HepG2 (cell line): ENCODE measurements at places on chromosomes 5 and 9.
A peak's percentile ranks its signal among the peaks of the same experiment; 100 is the strongest.

- DNase-seq = no peak
Observed at GRCh38 chr5:128174951-128175350, 91.4 kb downstream of the SLC12A2 start.

DNA sequence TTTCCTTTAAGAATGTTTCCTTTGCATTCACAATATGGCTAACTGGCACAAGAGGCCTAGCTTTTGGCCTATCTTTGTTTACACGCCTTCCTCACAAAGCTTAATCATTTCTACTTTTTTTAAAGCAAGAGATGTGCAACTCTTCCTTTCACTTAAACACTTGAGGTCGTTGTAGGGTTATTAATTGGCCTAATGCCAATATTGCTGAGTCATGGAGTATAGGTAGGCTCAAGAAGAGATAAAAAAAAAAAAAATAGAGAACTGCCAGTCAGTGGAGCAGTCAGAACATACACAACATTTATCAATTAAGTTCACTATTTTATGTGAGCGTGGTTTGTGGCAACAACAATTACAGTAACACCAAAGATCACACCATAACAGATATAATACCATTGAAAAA lies 5.9 kb downstream of the FKBP15 start:
- peak; percentile 22 for DNase-seq

- DNase-seq = no peak
Observed at GRCh38 chr5:119626086-119626485, 3.3 kb upstream of the FAM170A start.

- no peak for DNase-seq
Observed at GRCh38 chr9:137984005-137984404, 106.4 kb downstream of the CACNA1B start.

- DNase-seq = no peak
Observed at GRCh38 chr5:41508696-41509398, 1.6 kb downstream of the PLCXD3 start.

- DNase-seq = no peak
Observed at GRCh38 chr9:134534661-134535080, 106.9 kb upstream of the COL5A1 start.

- DNase-seq = peak; percentile 68
Observed at GRCh38 chr5:148965511-148966265, 97.2 kb downstream of the SH3TC2 start.

DNA sequence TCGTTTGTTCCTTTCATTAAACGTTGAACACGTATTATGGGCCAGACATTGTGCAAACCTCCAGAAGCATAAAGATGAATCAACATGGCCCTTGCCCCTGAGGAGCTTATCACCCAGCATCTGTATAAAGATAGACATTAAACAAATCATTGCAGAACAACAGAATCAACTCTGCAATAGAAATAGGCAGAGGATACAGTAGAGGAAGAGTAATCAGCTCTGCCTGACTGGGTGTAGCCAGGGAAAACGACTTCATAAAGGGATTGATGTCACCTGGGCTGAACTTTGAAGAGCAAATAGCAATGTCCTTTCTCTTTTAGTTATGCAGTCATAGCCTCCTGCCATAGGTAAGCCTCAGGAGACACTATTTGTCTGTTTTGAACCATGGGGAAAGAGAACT lies 13.4 kb downstream of the RGS7BP start:
- DNase-seq = no peak

- no peak for DNase-seq
Observed at GRCh38 chr5:34053571-34054399, 10.8 kb upstream of the C1QTNF3 start.

GRCh38 chr5:50700706-50701105 lies 34.3 kb downstream of the PARP8 start:
- DNase-seq = no peak

GRCh38 chr5:34991486-34992238 lies 56.1 kb downstream of the AGXT2 start:
- no peak for DNase-seq

GRCh38 chr5:147190331-147190730 lies 44.5 kb upstream of the STK32A start:
- no peak for DNase-seq

- DNase-seq = no peak
Observed at GRCh38 chr5:64629841-64630240, 60.5 kb upstream of the SHISAL2B start.

DNA sequence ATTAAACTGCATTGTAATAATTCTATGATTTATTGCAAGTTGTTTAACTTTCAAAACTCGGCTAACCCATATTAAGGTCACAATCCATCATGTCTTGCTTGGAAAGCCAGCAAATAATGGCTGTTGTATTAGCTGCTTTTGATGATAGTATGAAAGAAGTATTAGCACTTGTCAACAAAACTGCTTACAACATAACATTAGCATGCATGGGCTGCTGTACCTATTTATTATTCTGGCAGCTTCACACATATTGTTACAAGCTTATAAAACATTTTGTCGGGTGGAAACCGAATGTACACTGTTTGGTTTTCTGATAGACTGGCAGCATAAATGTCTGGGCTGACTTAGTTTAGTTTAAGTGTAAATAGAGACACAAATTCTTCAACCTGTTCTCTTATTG lies 378.3 kb downstream of the KIAA0825 start:
- no peak for DNase-seq

DNA sequence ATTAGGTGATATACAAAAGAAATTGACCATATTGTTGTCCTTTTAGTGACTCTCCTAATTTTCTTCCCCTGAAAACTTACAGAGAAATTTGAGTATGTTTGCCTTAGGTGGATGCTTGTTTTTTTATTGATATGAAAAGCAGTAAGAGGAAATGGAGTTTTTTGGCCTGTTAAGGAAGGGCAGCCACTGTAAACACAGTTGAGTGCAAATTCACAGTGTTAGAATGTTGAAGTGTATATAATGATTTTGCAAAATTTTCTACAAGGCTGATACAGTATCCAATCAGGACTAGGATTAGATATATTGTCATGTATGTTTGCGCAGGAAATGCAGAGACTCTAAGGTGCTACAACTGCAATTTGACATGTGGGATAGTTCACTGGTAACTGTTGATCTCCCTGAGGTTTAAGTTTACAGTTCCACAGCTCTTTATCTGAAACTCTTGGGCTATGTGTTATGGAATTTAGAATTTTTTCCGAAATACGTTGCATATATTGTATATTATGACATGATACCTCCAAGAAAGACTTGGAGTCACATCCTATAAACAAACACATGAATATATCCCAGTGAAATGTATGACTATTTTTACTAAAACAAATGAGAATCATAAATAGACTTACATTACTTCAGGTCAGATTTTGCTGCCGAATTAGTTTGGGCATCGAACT lies 62.5 kb downstream of the FXN start:
- DNase-seq = no peak

DNA sequence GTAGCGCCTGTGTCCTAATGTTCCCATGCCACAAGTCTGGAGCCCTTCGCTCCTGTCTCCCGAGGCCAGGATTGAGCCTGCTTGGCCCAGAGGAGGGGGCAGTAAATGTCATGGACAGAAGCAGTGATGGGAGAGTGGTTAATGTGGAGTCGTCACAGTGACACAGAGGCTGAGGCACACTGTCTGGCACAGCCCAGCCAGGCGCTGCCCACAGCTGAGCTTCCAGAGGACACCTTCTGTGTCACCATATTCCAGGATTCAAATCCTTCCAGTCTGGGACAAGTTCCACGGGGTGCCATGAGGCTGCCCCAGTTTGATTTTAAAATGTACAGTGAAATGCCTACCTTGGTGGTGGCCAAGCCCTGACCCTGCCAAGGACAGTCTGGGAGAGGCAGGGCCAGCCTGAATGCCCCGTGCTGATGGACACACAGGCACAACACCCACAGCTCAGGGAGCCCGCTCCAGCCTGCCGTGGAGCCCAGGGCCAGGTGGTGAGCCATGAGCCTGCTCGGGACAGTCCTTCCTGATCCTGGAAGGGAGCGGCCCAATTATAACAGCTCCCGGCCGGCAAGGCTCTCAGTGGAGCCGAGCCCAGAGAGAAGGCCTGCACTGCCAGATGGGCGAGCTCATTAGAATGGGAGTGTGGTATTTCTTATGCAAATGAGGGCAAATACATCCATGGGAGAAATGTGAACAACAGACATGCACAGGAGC lies 99.1 kb upstream of the RUFY1 start:
- DNase-seq = no peak

- DNase-seq = no peak
Observed at GRCh38 chr9:137791947-137792346, 85.6 kb upstream of the CACNA1B start.

- DNase-seq = no peak
Observed at GRCh38 chr9:123033352-123033751, at the start of gene GPR21. Gene GPR21 (plus strand): TSS chr9:123033667. CDS start chr9:123034567, 900 bp downstream.

DNA sequence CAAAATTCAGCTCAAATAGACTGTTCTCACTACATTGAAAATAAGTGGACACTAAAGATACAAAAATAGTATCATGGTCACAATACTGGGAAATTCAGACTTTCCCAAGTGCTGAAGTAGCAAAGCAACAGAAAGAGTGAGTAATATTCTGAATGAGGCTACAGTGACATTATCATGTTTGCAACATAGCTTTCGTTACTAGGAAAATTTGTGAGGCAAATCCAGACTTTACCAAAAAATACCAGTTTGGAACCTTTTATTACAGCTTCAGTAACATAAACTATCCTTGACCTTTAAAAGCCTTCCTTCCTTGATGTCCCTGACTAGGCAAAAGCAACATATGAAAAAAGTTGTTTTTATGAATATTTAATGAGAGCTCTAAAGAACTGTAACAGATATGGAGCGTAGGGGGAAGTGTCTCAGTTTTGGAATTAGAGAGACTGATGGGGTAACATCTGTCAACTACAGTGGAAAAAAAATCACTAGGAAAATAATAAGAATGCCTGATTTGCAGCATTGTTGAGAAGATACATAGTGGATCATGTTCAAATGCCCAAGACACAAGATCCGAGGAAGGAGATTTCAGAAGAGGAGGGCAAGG lies 312.9 kb downstream of the ADGRV1 start:
- DNase-seq = no peak

- DNase-seq = no peak
Observed at GRCh38 chr5:179833709-179834070, 13.0 kb downstream of the SQSTM1 start.

- DNase-seq = no peak
Observed at GRCh38 chr9:121972501-121972981, 120.6 kb downstream of the TTLL11 start.

DNA sequence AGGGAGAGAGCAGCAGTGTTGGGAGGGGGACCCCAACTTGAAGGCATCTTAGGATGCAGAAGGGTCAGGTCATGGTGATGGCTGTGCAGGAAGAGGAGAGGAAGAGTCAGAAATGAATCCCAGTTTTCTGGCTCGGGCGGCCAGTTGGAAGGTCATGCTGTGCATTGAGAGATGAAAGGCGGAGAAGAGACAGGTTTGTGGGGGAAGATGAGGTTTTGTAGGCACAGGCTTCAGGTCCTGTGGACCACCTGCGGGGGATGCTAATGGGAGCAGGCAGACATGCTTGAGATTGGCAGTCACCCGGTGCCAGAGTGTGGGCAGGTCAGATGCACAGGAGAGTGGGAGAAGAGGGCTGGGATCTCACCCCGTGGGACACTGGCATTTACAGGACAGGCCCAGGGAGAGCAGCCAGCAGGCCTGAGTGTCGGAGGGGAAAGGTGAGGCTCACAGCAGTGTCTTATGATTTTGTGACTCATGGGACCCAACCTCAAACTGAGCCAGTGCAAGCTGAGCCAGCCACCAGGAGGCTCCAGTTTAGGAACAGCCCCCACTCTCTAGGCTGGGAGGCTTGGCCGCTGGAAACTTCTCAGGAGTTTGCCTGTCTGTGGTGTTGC lies 17.5 kb downstream of the STXBP1 start:
- no peak for DNase-seq

DNA sequence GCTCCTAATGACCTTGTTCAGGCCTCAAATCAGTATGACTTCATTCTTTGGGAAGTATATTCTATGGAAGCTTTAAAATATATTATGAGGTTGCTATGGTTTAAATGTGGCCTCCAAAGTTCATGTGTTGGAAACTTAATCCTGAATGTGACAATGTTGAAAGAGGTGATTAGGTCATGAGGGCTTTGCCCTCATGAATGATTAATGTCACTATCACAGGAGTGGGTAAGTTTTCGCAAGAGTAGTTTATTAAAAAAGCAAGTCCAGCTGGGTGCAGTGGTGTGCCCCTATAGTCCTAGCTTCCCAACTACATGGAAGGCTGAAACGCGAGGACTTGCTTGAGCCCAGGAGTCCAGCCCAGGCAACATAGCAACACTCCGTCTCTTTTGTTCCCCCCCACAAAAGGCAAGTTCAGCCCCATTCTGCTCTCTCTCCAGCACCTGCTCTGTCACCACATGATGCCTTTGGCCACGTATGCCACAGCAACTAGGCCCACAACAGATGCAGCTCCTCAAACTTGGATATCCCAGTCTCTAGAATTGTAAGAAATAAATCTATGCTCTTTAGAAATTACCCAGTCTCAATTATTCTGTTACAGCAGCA lies 105.3 kb downstream of the SIL1 start:
- DNase-seq = no peak

DNA sequence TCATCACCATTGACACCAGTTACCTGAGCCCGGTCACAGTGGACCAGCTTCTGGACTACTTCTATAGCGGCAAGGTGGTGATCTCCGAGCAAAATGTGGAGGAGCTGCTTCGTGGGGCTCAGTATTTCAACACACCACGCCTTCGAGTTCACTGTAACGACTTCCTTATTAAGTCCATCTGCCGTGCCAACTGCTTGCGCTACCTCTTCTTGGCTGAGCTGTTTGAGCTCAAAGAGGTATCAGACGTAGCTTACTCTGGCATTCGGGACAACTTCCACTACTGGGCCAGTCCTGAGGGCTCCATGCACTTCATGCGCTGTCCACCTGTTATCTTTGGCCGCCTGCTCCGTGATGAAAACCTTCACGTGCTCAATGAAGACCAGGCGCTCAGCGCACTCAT lies 520 bp downstream of the CCIN start:
- DNase-seq = no peak

DNA sequence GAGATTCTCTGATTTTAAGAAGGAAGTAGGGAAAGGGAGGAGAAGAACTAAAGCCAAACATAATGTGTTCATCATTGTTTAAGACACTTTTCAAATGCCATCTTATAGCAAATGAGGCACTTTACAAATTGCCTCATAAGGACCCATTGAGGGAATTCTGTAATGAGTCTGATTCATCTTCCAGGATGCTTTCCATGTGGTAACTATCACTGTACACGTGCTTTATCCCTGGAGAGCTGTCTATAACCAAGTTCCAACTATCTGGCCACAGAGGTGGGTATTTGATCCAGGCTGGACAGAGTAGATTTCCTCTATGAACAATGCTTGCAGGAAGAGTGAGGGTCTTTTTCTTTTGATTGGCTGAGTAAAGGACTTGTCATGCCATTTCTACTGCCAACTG lies 183.5 kb upstream of the NFIB start:
- DNase-seq = no peak
